ENCODE measurements at places on chromosomes 12 and 14.
A peak's percentile ranks its signal among the peaks of the same experiment; 100 is the strongest.

- DNase-seq, result no peak
Measured at GRCh38 chr12:4046495-4046840, 173.3 kb upstream of the PARP11 start.

GRCh38 chr12:47270782-47271664, 191.3 kb upstream of the AMIGO2 start:
- DNase-seq, result no peak

DNA sequence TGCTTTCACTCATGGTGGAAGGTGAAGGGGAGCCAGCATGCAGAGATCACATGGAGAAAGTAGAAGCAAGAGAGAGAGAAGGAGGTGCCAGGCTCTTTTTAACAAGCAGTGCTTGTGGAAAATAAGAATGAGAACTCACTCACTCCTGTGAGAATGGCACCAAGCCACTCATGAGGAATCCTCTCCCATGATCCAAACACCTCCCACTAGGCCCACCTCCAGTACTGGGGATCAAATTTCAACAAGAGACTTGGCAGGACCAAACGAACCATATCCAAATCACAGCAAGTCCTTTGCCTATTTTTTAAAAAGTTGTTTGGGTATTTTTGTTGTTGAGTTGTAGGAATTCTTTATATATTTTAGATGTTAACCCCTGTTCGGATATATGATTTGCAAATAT, 245.9 kb upstream of the ARID2 start:
- DNase-seq, result no peak

GRCh38 chr12:3992945-3993344, 119.7 kb upstream of the PARP11 start:
- no peak for DNase-seq

- DNase-seq, result no peak
Measured at GRCh38 chr12:44780221-44780790, 95.8 kb downstream of the NELL2 start.

- DNase-seq, result peak; percentile 74
Measured at GRCh38 chr12:108511633-108512540, 3.2 kb upstream of the FICD start.

- no peak for DNase-seq
Measured at GRCh38 chr12:31303466-31303865, 22.5 kb downstream of the SINHCAF start.

DNA sequence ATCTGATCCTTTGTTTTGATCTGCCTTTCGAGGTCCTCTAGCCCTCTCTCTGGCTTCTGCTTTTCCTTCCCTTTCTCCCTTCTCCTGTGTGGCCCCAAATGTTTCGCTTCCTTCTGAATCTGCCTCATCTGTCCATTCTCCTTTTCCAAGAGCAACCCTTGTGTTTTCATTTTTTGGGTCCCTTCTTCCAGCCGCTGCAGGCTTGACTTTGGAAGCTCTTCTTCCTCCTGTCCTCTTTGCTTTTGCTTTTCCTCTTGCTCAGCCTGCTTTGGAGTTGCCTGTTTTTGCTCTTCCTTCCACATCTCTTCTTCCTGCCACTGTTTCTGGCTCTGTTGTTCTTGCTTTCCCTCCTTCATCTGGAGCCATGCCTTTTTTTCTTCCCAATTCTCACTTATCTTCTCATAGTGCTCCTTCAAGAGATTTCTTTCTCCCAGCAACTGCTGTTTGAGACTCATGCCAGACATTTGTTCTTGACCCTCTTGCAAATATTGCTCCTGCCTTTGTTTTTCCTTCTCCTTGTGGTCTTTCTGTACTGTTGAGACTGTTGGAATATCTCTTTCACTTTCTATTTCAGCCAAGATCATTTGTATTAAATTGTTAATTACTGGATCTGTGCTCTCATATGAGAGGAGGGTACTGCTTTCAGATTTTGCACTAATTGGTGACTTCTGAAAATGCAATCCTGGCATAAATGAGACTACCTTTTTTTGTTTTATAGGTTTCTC, 42.4 kb downstream of the FAM186A start:
- no peak for DNase-seq

- DNase-seq, result no peak
Measured at GRCh38 chr12:31321897-31322228, 4.1 kb downstream of the SINHCAF start.

DNA sequence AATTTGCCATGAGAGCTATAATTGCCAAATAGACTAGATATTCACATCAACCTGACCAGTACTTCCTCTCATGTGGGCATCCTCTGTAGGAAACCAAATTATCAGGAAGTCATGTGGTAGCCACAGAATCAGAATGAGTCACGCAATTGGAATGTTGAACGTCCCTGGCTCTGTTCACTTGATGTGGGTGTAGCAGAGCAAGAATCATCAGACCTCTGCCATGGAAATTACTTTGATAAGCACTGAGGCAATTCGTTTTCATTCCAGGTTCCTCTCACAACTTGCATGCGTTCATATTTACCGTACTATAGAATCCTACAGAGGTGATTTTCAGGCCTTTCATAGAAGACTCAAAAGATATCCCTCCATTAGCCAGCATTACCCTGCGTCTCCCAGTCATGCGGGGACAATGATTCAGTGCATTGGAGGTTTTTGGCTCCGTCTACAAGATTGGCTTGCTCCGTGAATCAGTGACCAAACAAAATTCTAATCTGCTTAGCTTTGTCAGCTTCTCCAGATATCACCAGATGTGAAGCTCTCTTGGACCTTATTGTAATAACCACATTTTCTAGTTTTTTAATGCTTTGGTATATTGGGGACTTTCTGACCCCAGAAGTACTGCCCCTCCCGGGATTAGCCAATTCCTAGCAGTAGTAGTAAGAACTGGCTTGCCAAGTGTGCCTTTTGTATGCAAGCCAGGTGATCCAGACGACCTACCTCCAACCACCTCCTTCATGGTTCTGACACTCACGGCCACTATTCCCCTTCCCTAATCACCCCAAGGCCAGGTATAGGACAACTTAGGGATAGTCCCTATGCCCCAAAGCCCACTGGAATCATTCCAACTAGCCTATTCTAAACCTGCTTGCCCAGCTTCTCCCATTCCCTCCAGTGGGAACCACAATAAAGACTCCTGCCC, 133.4 kb downstream of the KICS2 start:
- DNase-seq, result no peak

DNA sequence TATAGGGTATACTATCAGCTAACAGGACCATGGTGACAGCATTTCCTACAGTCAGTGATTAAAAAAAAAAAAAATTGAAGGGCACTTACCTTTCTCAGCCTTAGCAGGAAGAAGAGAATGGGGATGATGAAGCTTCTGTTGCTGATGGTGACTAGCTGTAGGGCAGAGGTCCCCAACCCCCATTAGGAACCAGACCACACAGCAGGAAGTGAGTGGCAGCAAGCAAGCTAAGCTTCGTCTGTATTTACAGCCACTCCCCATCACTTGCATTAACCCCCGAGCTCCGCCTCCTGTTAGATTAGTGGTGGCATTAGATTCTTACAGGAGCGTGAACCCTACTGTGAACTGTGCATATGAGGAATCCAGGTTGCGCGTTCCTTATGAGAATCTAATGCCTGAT, 91.3 kb upstream of the USP44 start:
- no peak for DNase-seq

- DNase-seq, result no peak
Measured at GRCh38 chr14:78501909-78502308, 331.7 kb downstream of the NRXN3 start.

DNA sequence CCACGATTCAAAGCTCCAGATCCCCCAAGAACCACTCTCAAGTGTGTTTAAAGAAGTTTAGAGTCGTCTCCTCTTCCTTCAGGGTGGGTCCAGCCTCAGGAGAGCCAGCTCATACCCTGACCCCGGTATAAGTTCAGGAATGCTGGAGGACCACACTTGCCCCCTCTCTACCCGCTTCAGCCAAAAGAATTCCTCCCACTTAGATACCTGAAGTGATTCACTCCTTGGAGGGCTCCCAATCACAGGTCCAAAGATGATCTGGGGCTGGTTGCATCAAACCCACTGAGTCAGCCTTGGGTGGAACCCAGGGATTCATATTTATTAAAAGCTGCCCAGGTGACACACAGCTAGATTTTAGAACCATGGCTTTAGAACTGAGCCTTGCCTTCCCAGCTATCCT, 133.5 kb upstream of the PARP11 start:
- no peak for DNase-seq

DNA sequence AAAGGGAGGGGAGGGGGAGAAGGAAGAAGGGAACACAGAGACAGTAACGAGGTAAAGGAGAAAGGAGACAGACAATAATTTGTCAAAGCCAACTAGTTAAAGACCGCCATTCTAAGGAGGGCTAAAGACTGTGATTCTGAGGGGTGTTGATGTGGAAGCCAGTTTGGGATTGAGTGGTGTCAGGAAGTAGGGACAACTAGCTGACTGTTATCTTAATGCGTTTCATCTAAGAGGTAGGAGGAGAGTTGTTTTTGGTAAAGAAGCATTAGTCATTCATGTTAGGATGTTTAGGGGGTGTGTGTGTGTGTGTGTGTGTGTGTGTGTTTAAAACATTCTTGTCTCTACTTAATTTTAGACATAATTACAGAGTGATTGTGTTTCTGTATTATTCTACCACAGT, 95.0 kb downstream of the INSM2 start:
- DNase-seq, result no peak

GRCh38 chr12:91777268-91777992, 368.2 kb downstream of the BTG1 start:
- no peak for DNase-seq

DNA sequence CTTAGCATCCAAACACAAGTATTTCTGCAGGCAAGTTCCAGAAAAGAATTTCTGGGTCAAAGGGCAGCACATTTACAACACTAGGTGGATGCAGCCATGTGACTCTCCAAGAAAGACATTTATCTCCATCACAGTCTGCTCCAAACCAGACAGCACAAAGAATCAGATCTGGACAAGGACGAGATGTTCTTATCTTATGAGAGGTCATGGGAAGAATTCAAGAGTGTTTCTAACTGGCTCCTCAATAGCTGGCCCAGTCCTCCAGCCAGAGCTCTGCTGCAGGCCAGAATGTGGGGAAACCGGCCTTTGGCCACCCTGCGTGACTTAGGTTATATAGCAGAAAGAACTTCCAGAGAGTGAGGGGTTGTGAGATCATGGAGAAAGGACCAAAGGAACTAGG, 17.4 kb downstream of the TMEM119 start:
- no peak for DNase-seq

- no peak for DNase-seq
Measured at GRCh38 chr12:86959766-86960458, 703.7 kb upstream of the MGAT4C start.

- DNase-seq, result no peak
Measured at GRCh38 chr12:4826909-4827308, 82.8 kb upstream of the KCNA1 start.

- no peak for DNase-seq
Measured at GRCh38 chr12:116650062-116650461, 87.8 kb downstream of the SPRING1 start.

GRCh38 chr12:109880938-109881337, 597 bp upstream of the GLTP start:
- no peak for DNase-seq

DNA sequence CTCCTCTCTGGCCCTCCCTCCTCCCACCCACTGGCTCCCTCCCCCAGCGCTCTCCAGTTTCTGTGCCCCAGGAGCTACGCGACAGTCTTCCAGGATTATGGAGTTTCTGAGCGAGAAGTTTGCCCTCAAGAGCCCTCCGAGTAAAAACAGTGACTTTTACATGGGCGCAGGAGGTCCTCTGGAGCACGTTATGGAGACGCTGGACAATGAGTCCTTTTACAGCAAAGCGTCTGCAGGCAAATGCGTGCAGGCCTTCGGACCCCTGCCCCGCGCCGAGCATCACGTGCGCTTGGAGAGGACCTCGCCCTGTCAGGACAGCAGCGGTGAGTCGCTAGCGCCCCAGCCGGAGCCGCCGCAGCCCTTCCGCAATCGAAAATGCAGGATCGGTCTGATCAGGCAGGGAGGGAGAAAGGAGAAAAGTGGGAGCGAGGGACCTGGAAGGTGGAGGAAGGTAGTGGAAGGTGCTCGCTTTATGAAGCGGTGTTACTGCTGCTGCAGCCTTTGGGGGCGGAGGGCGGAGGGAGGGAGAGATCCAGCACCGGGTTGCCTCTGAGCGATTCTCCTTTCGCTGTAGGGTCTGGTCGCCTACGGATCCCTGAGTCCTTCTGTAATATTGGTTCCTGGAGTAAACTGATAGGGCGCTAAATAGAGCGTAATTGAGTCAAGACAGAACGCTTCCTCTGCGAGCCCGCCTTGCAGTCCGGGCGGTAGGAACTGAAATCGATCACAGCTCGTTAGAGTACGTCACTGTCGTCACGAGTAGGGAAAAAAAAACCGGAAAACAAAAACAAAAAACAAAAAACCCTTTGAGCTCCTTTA, at the start of gene ALX1:
Gene ALX1 (plus strand): TSS at position 56 of the 819 bp plus-strand sequence. CDS start 42 bp downstream, at position 98.
- DNase-seq, result no peak

GRCh38 chr12:4807116-4807783, 87.0 kb downstream of the GALNT8 start:
- DNase-seq, result no peak

GRCh38 chr14:52012635-52013034, 23.3 kb downstream of the RTRAF start:
- DNase-seq, result no peak

All from NCI-H1105 (cell line).